HFFc6 (cell line): ENCODE measurements at places on chromosomes 4 and X. TPM values are rescaled to one million over a fixed set of nuclear protein-coding genes. Genes with fewer than 3 reads are reported as not detected.

- DNase-seq = no peak
These were observed 37.5 kb downstream of the TBC1D19 start for GRCh38 chr4:26621366-26621765.

DNA sequence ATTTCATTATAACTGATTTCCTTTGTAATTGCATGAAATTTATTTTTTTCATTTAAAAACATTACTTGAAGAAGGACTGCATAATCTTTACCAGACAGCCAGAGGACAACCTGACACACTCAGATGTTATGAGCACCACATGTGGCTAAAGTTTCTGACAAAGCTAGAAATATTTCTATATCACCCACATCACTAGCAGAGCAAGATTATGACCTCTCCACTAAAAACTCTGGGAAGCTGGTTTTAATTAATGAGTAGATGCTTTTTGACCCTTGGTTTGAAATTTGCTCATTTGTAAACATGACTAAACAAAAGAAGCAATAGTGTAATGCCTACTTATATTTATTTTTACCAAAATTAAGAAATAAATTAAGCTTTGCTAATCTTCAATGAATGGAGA, 661.5 kb upstream of the EPHA5 start:
- DNase-seq = no peak

- DNase-seq = no peak
These were observed 90.0 kb upstream of the GRPR start for GRCh38 chrX:16033331-16033730.

- DNase-seq = no peak
These were observed 62.7 kb downstream of the HTRA3 start for GRCh38 chr4:8332038-8332857.

- no peak for DNase-seq
These were observed 1.4 kb upstream of the SLC34A2 start for GRCh38 chr4:25654031-25654970.

Gene OTC
- not detected in 3 replicates for total RNA-seq

Gene ESX1
- not detected in 3 replicates for total RNA-seq

Gene TREX2
- 0.73 to 1.1 TPM (median 0.85 TPM) in 3 replicates for total RNA-seq

Gene GLRA2
- not detected in 3 replicates for total RNA-seq

Gene SLC2A9
- total RNA-seq = 1.7 to 2.9 TPM (median 1.9 TPM) in 3 replicates

Gene NSG1
- total RNA-seq = 0.14 TPM in 1 of 3 replicates, not detected in the others

Gene CT83
- not detected in 3 replicates for total RNA-seq
